ENCODE measurements at places on chromosomes 1 and 21.

- no peak for DNase-seq
Measured at GRCh38 chr1:228408869-228409805, 2.5 kb upstream of the TRIM11 start.

DNA sequence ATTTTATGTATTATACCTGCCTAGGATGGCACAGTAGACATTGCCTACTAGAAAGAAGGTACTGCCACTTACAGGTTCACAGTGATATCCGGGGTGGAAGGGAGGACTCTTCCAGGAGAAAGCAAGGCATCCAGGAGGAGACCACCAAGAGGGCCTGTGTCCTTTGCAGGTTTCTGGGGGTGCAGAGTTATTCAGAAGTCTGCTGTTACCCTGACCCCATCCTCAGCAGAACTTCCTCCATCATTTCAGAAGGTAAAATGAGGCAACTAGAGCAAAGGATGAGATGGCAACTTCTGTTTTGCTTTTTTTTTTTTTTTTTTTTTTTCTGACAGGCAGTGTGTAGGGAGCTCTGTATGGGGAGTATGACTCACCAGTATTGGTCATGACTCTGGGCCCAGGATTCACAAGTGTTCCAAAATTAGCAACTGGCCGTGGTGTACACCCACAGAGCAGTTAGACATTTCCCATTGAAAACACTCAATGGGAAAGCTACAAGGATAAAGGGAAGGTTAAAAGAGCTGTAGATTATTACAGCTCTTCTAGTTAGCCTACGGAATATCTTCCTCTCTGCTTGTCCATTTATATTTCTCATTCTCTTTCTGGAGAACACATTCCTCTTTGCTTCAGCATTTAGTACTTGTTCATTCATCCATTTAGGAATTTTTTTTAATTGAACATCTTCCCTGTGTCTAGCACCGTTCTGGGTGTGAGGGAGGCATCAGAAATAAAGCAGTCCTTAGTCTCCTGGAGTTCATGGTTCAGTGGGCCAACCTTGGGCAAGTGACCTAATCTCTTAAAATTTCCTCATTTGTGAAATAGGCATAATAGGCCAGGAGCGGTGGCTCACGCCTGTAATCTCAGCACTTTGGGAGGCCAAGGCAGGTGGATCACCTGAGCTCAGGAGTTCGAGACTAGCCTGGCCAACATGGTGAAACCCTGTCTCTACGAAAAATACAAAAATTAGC lies 50.5 kb upstream of the PPP2R5A start:
- no peak for DNase-seq

GRCh38 chr1:54014009-54014629 lies 3.9 kb downstream of the LDLRAD1 start:
- DNase-seq = peak; percentile 26

DNA sequence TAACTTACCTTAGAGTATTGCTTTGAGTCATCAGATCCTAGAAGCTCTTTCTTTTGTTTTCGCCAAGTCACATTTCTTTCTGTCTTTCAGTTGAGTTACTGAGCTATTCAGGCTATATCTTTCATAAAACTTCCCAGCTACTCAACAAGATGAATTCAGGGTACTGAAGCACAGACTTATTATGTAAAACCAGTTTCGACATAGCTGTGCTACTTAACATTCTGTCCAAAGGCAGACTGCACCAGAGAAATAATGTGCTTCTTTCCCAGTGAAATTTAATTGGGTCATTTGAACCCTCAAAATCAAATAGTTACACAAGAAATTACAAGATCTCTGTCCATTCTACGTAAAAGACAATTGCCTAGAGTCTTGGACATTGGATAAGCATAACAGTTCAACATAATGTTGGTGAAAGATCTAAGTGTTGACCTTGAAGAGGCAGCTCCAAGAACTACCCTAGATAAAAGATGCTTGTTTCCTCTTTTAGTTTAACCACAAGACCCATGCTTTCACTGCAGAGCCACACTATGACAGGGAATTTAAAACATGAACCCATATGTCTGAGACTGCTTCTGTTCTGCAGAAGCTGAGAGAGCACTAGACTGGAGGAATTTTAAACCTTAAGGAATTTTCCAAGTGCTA lies 163.2 kb downstream of the LRRC40 start:
- no peak for DNase-seq

- DNase-seq = no peak
Measured at GRCh38 chr1:67626861-67627235, 58.2 kb upstream of the GADD45A start.

DNA sequence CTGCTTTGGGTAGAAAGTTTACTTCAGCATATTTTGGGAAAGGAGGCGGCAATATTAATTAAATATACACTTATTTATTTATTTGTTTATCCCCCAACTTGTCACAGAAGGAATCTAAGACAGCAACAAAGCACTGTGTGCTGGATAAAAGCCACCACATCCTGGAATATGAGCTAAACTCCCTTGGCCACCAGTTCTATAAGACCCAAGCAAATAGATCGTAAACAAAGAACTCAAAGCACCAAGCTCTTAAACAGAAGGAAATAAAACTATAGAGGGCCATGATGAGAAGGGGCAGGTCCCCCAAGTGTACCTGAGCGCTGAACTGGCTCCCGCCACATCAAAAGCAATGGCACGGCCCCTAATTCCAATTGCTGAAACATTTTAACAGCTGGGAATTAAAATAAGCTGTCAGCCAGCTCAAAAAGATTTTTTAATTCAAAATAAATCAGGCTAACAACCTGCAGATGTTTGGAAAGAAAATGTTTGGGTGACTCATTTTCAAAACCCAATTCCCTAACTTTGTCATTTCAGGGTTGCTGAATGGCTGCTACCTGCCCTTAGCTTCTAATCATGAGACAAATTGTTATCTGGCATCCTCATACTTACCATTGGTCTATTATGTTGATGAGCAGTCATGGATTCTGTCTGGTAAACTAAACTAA lies 127.1 kb downstream of the SLC30A10 start:
- DNase-seq = no peak
